PC-9 (cell line): ENCODE measurements at places on chromosomes 6 and 20. TPM values are rescaled to one million over a fixed set of nuclear protein-coding genes. Genes with fewer than 3 reads are reported as not detected.

Gene GSS
- total RNA-seq = 131 and 138 TPM in 2 replicates

Gene TMC2
- not detected in 2 replicates for total RNA-seq

Gene ALDH5A1
- 19.1 and 21.2 TPM in 2 replicates for total RNA-seq

Gene ARFGEF3
- 9.9 and 10.0 TPM in 2 replicates for total RNA-seq

Gene COX7A2
- 484 and 524 TPM in 2 replicates for total RNA-seq
